ENCODE measurements at places on chromosomes 3 and 15.

GRCh38 chr15:25065876-25066275, 111.1 kb downstream of the SNRPN start:
- no peak for DNase-seq

- no peak for DNase-seq
Observed at GRCh38 chr3:130709671-130710070, 37.0 kb downstream of the PIK3R4 start.

- no peak for DNase-seq
Observed at GRCh38 chr3:120460181-120460790, 9.5 kb upstream of the FSTL1 start.

- DNase-seq, result no peak
Observed at GRCh38 chr3:16849229-16849628, 35.5 kb upstream of the PLCL2 start.

- no peak for DNase-seq
Observed at GRCh38 chr3:156976933-156977332, 150.8 kb downstream of the LEKR1 start.

DNA sequence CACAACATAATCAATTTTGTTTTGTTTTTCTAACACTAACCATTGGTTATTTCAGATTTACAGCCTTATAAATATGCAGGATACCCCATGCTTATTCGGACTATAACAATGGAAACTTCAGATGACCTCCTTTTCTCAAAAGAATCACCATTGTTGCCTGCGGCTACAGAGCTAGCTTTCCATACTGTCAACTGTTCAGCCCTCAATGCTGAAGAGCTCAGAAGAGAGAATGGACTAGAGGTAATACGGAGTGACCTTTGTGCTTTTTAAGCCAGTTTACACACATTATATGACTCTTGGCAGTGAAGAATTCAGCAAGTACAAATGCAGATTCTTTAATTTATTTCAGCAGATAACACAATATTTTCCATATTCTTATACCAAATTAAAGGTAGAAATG, 81.8 kb downstream of the DNAJC13 start:
- no peak for DNase-seq

- no peak for DNase-seq
Observed at GRCh38 chr3:9646800-9647152, 2.5 kb upstream of the MTMR14 start.

DNA sequence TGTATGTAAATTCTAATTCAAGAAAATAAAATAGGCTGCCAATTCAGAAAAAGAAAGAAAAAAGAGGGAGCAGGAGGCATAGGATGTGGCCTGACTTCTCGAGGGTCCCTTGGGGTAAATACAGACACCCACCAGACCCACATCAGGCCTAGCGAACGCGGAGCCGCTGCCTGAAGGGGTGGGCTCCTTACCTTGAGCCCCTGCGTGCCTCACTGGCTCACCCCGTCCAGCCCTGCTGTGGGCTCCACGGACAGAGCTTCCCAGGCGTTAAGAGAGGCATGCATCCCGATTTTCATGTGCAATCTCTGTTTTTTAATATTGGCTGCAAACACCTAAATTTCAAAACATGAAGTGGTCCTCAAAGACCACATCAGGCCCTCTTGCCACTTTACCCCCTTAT, 257.8 kb downstream of the PLCL2 start:
- no peak for DNase-seq

GRCh38 chr15:51766341-51766740, 14.9 kb downstream of the TMOD2 start:
- no peak for DNase-seq

- no peak for DNase-seq
Observed at GRCh38 chr3:23055733-23056376, 147.3 kb upstream of the UBE2E2 start.

GRCh38 chr3:129018751-129019150, 17.6 kb downstream of the EFCC1 start:
- no peak for DNase-seq

DNA sequence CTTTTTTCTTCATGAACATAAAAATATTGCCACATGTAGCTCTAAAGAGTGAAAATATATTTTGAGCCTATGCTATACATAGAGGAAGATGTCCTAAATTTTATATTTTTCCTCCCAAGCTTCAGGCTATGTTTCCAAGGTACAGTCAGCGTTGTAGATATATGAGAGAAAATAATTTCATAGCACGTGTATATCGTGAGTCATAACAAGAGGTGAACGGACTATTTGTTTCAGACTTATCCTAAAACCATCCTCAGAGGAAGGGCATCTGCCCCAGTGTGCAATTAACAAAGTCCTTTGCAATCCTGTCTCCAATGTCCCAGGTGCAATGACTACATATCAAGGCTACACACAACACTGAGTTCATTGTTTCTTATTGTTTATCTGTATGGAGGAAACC, 177.3 kb upstream of the ARRDC4 start:
- no peak for DNase-seq

DNA sequence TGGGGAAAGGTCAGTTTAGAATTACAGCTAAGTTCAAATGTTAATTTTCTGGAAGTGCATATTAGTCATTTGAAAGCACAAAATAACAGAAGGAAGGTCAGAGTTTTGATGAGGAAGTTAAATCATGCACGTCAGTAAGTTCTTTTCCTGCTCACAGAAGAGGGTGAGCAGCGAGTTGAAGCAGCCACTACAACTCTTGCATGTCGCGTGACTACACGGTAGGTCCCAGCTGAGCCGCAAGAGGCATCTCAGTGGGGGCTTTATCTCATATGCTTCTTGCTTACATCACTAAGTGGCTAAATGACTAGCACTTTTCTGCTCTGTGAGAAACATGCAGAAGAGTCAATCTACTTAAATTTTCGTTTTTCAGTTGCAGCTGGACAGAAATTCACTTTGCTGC, 21.3 kb upstream of the SEC62 start:
- no peak for DNase-seq

Data from activated gamma-delta T cell (primary cell).